ENCODE measurements at places on chromosomes 3 and 15.
A peak's percentile ranks its signal among the peaks of the same experiment; 100 is the strongest.

DNA sequence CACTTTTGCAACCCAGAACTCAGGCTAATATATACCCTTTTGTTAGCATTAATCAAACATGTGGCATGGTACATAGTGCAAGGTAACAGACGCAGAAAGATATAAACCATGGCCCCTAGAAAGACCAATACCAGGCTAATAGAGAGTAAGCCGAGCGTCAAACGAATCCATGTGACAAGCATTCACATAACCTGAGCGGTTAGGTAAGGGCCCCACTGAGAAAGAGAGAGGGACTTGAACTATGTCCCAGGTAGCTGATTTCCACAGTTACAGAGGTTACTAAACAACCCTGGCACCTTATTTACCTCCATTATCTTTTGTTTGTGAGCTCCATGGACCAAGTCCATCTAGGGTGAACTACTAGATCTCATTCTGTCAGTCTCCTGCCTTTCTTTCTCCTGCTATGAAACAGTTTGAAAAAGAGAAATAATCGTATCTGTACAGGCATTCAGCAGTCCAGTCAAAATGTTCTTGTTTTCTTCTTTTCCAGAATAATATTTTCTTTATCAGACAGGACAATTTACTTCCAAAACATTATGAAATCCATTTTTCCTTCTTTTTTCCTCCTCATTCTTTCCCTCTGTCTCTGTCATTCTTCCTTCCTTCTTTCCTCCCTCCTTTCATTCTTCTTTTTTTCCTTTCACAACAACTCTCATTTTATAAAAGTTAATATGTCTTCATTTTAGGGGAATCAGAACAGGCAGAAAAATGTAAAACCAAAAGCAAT lies 30.5 kb upstream of the TNFSF10 start:
- DNase-seq: no peak

DNA sequence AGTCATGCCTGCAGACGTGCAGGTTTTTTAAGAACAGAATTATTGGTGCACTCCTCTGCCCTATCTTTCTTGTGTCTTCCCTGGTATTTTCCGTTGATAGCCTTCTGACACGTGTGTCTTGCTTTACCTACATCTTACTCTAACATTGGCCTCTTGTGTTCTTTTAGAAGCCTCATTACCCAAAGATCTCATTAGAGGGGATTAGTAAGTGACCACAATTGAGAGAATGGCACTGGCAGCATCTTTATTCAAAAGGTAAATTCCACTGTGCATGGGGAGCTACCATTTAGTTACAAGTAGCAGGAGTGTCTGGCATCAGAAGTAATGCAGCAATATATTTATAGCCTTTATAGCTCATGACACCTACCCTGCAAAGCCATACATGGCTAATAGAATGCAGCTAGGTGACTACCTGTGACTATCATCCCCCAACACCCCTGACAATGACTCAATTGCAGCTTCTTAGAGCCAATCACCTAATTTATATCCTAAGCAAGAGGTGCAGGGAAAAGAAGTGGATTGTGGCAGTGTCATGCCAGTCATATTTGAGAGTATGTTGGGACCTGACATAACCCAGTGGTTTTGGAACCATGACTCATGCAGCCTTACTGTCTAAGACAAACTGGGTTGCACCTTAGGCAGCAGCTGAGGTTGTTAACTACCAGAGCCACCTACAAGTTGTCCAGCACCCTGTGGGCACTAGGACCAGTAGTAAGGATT lies 164.8 kb downstream of the GRM7 start:
- DNase-seq: no peak

DNA sequence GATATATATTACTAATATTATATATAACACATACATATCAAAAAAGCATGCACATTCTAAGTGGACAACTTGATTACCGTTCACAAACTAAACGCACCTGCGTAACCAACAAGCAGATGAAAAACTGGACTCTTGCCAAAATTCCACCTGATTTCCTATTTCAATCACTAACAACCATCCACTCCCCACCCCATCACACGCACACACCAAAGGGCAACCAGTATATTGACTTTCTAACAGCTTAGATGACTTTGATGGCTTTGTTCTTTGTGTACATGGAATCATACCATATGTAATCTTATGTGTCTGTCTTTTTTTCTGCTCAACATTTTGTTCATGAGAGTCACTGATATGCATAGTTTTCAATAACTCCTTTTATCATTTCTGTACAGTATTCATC lies 496.8 kb upstream of the ARRDC4 start:
- DNase-seq: no peak

DNA sequence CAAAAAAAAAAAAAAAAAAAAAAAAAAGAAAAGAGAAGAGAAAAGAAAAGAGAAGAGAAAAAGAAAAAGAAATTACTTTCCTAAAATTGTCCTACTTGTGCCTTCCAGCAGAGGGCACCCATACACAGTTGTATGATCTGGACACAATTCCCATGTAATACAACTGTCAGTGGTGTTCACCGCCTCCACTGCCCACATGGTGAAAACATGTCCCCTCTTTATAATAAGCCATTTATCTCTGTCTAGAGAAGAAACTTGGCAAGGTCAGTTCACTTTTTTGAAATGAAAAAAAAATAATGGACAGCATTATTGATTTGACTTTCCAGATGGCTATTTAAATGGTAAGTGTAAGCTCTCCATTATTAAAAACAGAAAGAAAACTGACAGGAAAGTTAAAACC lies 459.4 kb downstream of the GBE1 start:
- DNase-seq: peak; percentile 30

- DNase-seq: no peak
Measured at GRCh38 chr3:1374471-1374870, 281.6 kb downstream of the CNTN6 start.

DNA sequence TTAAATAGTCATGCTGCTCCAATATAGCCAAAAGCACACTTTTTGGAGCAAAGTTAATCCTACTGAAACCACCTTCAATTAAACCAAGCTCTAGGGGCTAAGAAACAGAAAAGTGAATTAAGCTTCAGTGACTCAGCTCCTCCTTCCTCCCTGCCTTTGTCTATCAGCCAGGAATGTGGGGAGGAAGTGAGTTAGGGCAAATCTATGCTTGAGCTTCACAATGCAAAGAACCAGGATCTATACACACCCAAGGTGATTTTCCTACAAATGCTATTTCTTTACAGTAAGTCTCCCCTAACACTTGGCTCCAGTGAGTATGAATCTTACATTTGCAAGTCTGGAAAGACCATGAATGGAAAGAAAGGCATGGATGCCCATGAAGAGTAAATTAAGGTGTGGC lies 212.1 kb downstream of the P3H2 start:
- no peak for DNase-seq

DNA sequence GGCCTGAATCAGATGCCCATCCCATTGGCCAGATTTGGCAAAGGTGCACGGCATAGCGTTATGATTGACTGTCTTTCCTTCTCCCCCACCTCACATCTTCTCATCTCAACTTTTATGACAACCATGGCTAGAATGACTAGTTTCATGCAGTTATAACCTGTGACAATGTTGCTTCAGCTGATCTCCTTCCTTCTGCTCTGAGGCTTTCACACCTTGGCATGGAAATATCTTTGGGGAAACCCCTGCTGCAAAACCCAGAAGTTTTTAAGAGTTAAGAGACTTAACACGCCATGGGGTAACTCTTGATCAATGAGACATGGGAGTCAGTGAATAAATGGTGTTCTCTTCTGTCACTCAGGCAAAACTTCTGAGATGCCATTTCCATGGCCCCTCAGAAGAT lies 290.7 kb upstream of the MDFIC2 start:
- no peak for DNase-seq

DNA sequence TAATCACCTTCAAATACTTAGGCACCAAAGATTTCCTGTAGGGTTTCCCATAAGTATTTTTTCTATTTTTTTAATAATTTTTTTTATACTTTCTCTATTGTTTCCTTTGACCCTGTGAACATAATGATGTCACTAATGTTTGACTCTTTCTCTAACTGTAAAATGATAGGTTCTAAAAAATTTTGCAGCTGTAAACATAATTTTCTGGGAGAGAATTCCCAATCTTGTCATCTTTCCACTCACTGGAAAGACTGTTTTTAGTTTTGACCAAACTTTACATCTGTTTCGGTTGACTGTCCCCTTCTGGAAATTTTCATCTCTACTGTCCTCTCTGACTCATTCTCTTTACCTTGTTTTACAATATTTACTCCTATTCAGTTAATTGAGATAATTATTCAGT lies 5.5 kb upstream of the EPHA3 start:
- DNase-seq: no peak

GRCh38 chr3:149771652-149772271 lies 19.5 kb upstream of the COMMD2 start:
- no peak for DNase-seq

Data from fibroblast of the conjunctiva (primary cell).